ENCODE measurements at places on chromosomes 13 and 19. TPM values are rescaled to one million over a fixed set of nuclear protein-coding genes. Genes with fewer than 3 reads are reported as not detected.

DNA sequence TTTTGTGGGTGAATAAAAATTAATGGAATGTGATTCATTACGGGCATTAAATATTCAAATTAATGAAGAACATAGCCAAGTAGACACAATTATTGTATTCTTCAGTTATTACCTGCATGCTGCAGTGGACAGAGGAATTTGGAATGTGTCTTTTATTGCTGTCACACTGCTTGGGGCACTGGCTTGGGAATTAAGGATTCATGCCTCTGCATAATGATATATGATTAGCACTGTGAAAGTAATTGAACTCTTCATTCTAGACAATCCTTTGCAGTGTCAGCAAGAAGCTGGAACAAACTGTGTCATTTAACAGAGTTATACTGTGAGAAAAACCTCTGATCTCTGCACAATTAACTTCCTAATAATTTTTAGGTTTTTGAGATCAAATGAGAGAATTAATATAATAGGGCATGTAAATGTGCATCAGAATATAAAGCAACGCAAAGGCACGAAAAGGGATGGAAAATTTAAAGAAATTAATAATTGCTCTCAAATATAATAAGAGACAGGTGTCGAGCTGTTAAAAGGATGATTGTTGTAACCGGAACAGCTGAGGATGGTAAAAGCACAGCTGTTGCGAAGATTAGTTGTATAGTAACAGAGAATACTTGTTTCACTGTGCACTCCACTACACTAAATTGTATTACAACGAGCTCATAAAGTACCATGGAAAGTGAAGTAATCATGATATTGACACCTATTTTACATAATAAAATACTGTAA lies 235.1 kb upstream of the MIR17HG start:
- no peak for DNase-seq

GRCh38 chr19:42113641-42114348 lies 18.5 kb downstream of the POU2F2 start:
- DNase-seq: peak; percentile 93

DNA sequence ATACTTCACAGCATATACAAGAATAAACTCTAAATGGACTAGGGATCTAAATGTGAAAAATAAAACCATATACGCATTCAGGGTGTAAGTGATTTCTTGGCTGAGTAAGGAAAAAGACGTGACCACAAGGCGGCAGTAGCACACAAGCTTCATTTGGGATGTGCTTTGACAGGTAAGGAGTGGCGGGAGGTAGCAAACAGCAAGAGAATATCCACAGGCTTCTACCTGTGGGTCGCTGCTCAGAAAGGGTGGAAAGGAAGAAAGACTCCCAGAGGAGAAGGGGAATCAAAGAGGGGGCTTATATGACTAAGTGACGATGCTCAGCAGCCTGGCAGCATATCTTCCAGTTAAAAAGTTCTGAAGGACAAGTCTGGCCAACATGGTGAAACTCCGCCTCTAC lies 2.5 kb upstream of the ZNF121 start:
- DNase-seq: peak; percentile 53

GRCh38 chr13:76440568-76440967 lies 445.6 kb downstream of the KCTD12 start:
- DNase-seq: no peak

DNA sequence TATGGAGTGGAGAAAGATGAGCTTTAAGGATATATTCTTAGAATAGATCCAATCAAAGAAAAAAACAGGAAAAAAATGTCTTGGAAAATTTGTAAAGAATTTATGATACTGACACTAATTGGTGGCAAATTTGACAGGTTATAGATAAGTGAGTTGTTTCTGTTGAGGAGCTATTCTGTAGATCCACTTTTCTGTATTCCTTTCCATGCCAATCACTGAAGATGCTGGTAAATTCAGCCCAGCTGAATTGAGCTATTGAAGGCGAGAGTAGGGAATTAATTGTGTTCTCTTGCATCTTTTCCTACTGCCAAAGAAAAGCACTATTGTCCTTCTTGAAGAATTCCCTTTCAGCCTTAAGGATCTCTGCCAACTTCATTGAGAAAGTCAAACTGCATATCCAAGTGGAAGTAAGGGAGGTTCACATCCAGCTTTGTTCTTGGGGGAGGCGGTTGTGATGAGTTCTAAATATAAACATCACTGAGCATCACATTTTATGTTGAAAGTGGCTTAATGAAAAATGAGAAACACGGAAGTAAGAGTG lies 113.1 kb downstream of the PCDH9 start:
- DNase-seq: no peak

DNA sequence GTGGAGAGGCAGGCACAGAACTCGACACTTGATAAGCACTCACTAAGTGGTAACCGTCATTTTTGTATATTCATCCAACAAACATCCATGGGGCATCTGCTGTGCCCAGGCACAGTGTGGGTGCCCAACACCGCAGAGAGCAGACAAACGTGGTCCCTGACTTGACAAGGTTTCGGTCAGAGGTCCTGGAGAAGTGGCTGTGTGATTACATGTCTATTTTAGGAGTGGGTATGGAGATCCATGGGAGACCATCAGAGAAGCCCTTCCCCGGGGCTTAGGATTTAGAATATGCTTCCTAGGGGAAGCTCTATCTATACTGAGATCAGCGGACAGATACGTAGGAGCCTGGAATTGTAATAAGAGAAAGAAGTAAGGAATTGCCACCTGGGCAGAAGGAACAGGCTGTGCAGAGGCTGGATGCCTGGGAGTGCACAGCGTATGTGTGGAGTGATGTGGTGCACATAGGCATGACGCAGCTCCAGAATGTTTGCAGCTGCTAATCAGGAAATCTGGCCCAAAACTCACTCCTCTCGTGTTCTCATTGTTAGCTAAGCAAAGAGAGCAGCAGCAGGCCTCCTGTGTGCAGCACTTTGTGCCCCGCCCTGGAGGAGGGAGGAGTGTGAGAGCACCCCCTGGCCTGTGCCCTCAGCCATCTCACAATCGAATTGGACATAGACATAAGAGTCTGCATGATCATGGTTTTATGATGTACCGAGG lies 23.0 kb upstream of the IRS2 start:
- DNase-seq: peak; percentile 43

DNA sequence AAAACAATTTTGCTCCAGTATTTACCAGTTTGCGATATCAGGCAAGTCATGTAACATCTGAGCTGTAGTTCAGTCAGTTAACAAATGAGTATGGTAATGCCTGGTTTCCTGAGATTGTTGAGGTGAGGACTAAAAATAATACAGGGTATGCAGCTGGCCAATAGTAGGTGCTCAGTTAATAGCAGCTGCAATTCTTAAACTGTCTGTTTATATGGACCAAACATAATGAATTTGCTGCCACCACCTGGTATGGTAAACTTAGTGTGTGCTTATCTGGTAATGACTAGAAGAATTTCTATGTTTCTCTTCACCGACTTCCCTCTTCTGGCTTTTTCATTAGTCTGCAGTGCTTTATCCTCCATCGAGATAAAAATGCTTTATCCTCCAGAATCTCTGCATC lies 9.1 kb downstream of the ZMYM2 start:
- DNase-seq: no peak

COL5A3 gene
- total RNA-seq: 0.80 TPM

GRCh38 chr19:46197314-46198070 lies 32.0 kb upstream of the IGFL1 start:
- DNase-seq: no peak

CD70 gene
- total RNA-seq: 3.3 TPM

DNA sequence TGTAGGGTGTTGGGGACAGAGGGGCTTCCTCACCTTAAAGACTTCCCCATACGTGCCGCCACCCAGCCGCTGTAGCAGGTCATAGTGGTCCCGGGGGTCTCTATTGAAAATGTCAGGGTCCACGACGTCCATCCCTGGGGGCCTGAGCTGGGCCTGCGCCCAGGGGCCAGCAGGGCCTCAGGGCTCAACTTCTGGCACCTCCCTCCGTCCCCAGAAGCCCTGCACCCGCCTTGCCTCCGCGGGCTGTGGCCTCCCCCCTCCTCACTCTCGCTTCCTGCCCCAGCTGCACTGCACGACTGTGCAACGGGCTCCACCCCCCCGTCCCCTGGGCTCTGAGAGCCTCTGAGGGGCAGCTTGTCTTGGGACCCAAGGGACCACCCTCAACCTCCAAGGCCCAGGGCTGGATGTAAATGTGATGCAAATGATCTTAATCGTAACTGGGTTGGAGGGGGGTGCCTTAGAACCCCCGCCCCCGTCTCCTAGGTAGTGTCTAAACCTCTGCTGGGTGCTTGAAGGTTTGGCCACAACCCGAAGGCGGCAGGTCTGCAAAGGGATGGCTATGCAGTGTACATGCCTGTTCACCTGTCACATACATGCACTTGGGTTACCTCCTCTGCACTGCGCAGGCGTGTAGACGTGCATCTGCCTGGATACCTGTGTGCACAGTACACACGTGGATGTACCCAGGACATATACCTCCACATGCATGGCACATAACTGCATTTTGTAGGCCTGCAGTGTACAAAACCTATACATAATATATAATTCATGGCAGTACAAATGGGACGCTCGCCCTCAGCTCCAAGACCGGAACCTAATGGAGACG lies at the start of gene MAP4K1:
TSS of gene MAP4K1 (minus strand) at position 190 of the 826 bp plus-strand sequence. CDS start at position 132, 58 bp downstream.
- DNase-seq: no peak
